NCI-H187 treated with DMSO at 0.1 percent for 48 hours (cell line): ENCODE measurements at places on chromosomes 6 and 20.

DNA sequence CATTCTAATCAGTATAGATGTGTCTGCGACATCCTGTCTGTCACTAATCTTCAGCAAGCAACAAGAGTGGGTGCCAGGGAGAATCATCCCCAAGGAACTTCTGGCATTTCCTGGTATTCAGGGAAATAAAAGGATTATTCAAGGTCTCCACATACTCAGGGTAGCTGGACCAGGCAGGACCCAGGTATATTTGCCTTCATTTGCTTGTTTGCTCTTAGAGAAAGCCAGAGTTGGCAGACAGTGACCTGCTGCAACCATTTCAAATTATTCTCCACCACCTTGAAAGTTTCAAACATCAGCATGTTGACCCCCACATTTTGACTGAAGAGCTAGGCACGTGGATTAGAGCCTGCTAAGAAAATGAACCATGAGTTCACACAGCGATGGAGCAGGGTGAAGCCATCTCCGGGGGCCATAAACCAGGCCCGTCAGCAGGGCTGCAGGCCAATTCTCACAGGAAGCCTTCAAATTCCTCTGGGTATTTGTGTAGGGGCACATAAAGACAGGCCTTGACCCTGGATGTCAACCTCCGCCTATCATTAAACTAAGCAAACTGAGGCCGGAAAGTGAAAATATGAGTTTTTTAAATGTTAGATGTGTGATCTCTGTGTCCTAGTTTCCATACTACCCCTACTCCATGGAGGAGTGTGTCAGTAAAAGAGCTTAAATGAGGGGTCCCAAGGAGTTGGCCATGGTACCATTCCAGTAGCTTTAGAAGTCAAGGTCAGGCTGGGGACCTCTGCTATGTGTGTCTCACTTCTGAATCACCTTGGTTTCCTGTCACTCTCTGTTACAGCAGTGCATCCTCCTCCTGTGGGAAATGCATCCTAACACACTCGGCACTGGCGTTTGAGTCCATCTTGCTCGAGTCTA is 32.9 kb downstream of the TRAM2 start:
- DNase-seq = no peak

DNA sequence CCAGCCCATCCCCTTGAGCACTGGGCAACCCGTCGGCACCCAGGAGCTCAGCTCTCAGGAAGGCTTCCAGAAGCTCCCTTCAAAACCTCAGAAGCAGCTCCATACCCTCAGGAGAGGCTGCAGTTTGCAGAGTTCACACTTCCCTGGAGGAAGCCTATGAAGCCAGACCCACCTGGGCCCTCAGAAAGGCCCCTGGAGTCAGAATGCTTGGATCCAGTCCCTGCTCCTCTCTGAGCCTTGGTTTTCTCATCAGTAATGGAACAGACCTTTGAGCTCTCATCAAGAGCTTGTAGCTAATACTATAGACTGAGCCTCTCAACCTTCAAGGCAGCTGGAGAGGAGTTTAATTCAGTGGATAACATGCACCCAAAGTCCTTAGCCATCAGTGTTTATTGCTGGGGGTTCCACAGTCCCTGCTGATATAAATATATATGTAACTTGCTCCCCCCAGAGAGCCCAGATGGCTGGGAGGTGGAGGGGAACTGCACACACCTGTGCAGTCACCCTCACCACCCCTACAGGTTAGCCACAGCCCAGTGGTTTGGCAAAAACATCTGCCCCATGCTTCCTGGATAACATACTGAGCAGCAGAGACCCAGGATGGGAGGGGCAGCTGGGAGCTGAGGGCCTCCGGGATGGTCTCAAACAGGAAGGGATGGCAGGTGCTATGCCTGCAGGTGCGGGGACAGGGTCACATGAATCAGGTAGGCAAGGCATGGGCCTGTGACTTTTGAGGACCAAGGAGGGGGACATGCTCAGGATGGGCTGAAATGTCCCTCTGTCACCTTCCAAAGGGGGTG is 120.1 kb downstream of the SNX5 start:
- no peak for DNase-seq

- DNase-seq = no peak
These were observed 152.7 kb upstream of the ENPP5 start for GRCh38 chr6:46323312-46323965.

DNA sequence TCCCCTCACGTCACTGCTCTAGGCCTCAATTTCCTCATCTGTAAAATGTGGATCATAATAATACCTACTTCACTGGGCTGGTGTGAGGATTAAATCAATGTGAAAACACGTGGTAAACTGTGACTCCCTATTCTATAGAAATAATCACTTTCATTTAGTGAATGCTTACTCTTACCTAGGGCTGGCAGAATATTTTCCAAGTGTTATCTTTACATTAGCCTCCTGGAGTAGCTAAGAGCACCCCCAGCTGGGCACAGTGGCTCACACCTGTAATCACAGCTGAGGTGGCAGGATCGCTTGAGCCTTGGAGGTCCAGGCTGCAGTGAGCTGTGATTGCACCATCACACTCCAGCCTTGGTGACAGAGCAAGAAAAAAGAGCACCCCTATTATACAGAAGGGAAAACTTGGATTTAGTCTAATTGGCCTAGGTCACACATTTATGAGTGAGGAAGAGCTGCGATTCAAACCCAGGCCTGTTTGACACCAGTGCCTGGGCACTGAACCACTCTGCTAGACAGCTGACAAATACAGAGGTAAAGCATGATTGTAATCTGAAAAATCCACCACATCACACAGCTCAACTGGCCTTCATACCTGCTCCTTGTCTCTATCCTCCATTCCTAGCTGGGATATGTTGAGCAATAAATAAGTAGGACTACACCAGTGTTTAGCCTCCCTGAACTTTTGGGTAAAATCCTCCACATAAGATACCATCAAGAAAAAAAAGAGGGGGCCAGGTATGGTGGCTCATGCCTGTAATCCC is 1.4 kb upstream of the SNTA1 start:
- DNase-seq = no peak

DNA sequence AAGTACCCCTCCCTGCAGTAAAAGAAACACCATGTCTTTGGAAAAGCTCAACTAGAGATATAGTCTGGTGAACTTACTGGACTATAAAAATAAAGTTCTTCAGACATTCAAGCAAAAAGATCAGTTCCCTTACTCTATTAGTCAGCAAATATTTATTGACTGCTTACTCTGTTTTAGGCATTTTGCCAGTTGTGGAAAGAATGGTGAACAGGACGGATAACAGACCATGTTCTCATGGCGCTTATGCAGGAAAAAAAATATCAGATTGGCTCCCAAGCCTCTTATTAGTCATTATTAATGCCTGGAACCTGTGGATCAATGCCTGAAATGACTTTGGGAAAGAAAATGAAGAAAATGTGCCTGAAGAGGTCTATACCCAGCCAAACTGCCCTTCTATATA is 282.2 kb upstream of the EPHA7 start:
- no peak for DNase-seq

DNA sequence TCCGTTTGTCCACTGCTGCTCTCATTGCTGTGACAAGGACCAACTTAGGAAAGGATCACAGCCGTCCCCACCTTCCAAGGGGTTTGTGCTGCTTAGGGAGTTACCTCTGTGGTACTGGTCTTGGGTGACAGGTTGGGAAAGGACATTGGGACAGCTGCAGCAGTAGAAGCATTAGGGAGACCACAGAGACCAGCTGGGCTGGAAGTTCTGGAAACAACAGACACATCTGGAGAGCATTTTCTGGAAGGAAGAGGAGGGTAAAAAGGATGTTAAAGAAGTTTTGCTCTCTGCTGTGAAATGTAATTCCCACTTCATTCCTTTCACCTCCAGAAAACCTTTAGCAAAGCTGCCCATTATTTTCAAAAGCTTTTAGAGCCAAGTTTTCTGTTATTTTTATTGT is 304.2 kb downstream of the LRFN2 start:
- DNase-seq = no peak

- DNase-seq = no peak
These were observed 77.6 kb downstream of the TBC1D7 start for GRCh38 chr6:13250703-13251102.

DNA sequence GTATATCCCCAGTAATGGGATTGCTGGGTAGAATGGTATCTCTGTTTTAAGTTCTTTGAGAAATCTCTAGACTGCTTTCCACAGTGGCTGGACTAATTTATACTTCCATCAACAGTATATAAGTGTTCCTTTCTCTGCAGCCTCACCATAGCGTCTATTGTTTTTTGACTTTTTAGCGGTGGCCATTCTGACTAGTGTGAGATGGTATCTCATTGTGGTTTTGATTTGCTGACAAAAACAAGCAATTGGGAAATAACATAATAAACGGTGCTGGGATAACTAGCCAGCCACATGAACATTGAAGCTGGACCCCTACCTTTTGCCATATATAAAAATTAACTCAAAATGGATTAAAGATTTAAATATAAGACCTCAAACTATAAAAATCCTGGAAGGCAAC is 14.2 kb downstream of the OR2A4 start:
- no peak for DNase-seq

DNA sequence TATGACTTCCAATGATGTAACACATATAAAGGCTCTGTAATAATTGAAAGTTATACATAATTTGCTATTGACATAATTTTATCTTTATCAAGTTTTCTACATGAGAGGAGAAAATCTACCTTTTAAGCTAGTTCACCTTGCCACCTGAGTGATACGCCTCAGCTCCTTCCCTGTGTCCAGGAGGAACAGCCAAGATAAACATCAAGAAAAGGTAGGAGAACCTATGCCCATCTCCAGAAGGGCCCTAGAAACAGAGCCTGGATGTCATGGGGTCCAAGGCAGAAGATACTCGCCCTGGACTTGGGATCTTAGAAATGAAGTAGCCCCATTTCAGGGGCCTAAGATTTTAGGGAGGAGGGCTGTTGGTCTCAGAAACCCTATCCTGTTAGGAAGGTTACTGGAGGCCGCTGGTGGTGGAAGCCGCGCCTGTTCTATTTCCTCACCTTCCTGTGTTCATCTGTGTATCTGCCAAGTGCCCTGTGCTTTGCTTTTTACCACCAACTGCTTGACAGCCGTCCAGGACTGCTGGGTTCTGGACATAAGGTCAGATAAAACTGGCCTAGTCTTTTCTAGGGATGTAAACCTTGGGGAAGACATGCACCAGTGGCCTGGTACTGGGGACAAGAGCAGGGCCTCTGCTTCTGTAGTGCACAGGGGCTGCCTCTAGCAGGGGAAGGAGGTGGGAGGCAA is 178.5 kb downstream of the ARID1B start:
- no peak for DNase-seq

GRCh38 chr6:57312004-57312345 is 5.5 kb upstream of the PRIM2 start:
- DNase-seq = no peak

- no peak for DNase-seq
These were observed 32.5 kb downstream of the SPDEF start for GRCh38 chr6:34523441-34524206.

- no peak for DNase-seq
These were observed 1.1 kb downstream of the JAG1 start for GRCh38 chr20:10672624-10673127.

GRCh38 chr6:158698931-158699330 is 49.1 kb downstream of the SYTL3 start:
- DNase-seq = no peak

DNA sequence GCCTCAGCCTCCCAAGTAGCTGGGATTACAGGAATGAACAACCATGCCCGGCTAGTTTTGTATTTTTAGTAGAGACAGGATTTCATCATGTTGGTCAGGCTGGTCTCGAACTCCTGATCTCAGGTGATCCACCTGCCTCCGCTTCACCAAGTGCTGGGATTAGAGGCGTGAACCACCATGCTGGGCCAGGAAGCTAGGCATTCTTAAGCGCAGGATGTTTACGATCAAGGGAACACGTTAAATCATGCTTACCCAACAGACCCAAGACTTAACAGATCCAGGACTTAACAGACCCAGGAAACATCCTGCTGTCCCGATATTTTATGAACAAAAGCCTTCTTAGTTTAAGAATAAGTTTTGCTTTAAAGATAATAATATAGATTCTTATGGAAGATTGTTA is 9.1 kb downstream of the PTGIS start:
- no peak for DNase-seq

- no peak for DNase-seq
These were observed 4.6 kb downstream of the CYP24A1 start for GRCh38 chr20:54168961-54169862.

DNA sequence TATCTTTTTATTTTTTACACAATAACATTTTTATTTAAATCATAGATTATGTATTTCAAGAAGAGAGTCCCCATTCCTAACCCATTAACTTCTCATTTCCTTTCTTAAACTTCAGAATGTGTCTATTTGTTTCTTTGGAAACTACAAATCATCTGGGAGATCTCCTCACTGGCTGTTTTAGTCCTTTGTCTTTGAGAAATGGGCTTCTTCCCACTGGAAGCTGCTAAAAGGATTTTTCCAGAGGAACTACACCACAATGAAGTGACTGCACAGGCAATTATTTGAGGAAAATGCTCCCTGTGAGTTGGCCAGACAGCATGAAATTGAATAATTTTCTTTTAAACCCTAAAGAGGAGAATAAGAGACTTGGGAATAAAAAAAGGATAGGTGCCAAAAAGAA is 119.1 kb downstream of the TENT5A start:
- no peak for DNase-seq

DNA sequence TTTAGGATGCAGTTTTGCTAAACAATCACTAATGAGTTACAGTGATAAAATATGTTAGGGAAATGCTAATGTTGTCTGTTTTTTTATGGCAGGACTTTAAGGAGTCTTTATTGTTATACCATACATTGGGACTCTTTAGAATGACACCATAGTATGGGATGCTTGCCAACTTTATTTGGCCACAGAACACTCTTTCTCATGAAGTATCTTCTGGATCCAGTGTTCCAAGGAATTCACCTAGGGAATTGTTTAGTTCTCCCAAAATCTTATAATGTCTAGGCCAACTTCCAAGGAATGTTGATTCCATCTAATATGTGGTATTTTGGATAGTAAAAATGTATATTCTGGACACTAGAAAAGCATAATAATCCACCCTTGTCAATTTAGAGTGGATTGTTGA is 3.3 kb downstream of the RIN2 start:
- DNase-seq = no peak

DNA sequence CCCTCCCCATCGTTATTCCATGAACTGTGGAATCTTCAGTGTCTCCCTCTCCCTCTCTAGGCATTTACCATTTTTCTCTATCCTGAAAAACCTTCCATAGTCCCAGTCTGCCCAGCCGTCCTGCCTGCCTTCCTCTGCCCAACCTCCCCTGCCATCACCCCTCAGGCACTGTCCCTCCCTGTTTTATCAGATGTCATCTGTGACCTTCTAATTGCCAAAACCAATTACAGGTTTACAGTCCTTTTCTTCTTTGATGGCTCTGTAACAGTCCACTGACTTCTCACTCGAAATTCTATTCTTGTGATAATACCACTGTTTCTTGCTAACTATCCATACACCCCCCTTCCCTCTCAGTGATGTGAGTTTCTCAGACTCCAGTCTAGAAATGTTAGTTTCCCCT is 2.3 kb upstream of the SLC23A2 start:
- DNase-seq = no peak
